ENCODE measurements at places on chromosomes 7 and 10.

GRCh38 chr7:43211693-43212092 lies 99.2 kb downstream of the HECW1 start:
- DNase-seq: no peak

- DNase-seq: peak; percentile 60
Observed at GRCh38 chr7:87220026-87220733, 648 bp upstream of the TMEM243 start.

- DNase-seq: peak; percentile 53
Observed at GRCh38 chr7:73615886-73616285, 8.4 kb downstream of the MLXIPL start.

GRCh38 chr7:90492250-90492649 lies 22.8 kb downstream of the PTTG1IP2 start:
- DNase-seq: no peak

- DNase-seq: no peak
Observed at GRCh38 chr7:135184254-135184841, 13.8 kb upstream of the CYREN start.

DNA sequence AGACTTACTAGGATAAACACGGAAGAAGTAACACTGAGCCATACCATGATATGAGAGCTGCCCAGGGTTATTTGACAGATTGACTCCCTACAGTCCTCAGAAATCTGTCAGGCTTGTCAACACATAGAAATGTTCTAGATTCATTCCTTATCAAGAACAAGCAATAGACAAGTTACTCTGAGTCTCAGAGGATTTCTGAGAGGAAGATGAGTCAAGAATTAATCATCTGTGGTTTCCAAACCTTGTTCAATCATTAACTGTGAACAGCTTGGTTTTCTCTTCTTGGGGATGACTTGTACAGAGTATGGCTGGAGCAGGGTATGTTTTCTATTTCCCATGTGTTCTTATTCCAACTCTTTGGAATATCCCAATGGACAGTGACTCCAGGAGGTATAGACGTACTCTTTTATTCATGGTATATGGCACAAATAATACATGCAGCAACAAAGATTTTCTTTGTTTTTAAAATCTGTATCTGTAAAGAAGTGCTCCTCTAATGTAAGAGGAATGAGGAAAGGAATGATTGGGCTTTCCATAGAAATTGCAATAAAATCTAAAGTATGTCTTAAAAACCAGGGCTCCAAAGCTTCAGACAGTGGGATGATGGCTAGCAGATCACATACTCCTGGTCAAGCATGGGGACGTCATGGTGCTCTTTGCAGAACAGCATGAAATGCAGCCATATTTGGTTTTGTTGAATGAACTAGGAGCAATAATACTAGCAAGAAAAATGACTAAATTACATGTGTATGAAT lies 11.9 kb upstream of the SFR1 start:
- no peak for DNase-seq

- no peak for DNase-seq
Observed at GRCh38 chr7:147023440-147023839, 906.8 kb downstream of the CNTNAP2 start.

DNA sequence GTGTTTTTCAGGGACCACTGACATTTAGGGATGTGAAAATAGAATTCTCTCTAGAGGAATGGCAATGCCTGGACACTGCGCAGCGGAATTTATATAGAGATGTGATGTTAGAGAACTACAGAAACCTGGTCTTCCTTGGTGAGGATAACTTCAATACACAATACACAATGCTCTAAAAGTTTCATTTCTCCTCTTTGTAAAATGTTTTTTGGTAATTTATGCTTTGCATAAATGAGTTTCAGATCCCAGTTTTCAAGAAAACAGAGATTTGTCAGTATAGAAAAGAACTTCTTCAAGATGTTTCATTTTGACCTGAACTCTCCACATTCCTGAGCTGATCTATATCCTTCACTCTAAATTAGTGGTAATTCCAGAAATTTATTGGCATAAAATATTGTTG lies 14.2 kb downstream of the ZNF92 start:
- DNase-seq: no peak

DNA sequence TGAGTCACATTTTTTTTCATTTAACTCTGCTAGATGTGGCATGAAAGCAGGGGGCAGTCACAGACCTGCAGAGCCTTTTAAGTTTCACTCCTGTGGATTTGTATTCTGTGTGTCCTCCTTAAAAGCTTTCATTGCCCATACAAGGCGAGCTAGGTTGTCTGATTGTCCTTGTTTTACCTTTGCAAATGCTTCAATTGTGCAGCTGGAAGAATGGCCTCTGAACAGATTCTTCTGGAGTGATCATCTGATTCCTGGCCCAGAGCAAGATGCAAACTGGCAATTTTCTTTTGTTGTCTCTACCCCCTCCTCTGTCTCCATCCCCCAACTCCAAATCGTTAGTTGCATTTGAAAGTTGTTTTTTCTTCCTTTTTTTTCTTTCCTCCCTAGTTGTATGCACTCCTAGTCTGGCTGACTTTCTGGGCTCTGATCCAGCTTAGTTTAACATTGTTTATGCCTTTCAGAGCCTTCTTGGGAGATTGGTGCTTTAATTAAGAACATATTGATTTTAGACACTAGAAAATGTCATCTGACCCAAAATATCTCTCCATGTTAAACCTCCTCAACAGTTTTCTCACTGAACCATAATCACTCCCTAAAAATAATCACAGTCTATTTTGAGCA lies 150.2 kb downstream of the REEP3 start:
- no peak for DNase-seq
